ENCODE measurements at places on chromosomes 11 and 22.
A peak's percentile ranks its signal among the peaks of the same experiment; 100 is the strongest.

- DNase-seq = no peak
These were observed 24.0 kb downstream of the SMCO4 start for GRCh38 chr11:93519179-93519578.

GRCh38 chr11:46352063-46352841, 5.0 kb downstream of the DGKZ start:
- peak; percentile 52 for DNase-seq

DNA sequence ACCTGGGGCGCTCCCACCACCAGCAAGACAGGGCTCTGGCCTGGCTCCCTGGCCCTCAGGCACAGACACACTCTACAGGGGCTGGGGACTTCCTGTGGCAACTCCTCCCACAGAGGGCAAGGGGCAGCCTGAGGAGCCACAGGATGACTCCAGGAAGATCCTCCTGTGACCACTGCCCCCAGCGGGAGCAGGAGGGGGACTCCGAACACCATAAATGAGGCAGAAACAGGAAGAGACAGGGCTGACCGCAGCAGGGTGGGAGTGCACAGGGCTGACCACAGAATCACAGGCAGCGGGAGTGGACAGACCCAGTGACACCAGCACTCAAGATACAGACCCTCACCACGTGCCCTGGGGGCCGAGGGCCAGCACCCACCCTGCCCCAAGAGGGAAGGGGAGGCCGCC, 10.8 kb downstream of the ARAP1 start:
- DNase-seq = no peak

- no peak for DNase-seq
These were observed 1.1 kb upstream of the TRIM22 start for GRCh38 chr11:5688482-5688881.

- DNase-seq = no peak
These were observed 102.6 kb downstream of the ALX4 start for GRCh38 chr11:44207292-44207691.

DNA sequence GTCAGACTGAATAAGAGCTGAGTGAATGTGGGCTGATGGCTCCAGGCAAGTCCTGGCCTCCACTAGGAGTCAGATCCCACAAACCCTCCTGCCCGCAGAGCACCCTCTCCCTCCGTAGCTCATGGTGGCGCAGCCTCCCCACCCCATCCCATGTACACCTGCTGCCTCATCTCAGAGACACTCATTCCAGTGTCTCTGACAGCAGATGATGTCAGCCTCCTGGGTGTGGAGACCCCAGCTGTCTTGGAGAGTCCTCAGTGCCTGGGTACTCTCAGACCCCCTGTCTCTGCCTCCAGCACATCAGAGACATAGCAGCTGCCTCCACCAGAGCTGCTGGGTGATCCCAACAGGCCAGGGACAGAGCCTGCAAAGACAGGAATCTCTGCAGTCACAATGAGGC, 9.5 kb downstream of the IGLL5 start:
- DNase-seq = no peak

DNA sequence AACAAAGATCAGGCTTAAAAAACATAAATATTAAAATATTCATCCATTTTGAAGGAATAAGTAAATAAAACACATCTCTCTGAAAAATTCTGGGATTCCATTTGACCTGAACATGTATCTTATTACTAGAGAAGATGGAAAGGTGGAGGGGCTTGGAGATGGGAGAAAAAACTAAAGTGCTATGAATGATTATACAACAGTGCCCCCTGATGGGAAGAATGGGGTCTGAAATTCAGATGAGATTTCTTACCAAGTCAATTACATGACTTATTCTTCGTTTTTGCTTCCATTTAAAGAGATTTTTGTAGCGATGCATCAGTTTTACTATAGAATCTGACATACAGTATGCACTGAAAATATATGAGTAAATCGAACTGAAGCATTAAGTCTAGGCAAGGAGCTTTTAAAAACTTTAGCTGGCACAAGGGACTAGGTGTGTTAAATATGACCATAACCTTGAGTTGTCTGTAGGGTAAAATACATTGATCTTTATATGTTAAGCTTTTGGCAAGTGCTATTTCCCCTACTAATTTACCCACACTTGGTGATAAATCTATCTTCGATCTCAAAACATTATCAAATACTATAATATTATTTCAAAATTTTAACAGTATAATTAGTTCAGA, 718.8 kb downstream of the CNTN5 start:
- no peak for DNase-seq

GRCh38 chr11:93248602-93249001, 50.8 kb upstream of the SLC36A4 start:
- no peak for DNase-seq

DNA sequence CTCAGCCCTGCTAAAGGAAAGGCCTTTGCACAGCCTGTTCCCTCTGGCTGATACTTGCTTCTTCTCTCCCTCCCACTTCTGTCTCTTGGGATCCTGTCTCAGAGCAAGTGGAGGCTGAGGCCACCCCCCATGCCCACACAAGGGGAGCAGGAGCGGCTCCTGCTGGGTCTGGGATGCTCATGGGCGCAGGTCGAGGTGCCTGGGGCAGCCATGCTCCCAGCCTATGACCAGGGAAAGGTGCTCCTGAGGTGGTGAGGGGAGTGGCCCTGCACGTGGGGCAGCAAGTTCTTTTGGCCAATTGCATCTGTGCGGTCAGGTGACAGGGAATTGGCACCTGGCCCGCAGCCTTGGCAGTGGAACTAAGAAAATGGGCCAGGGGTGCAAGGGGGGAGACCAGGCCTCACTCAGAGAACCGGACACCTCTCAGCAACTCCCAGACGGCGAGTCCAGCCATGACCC, 1.5 kb downstream of the MAPK11 start:
- no peak for DNase-seq

- no peak for DNase-seq
These were observed 122.2 kb upstream of the CADM1 start for GRCh38 chr11:115626414-115626813.

- no peak for DNase-seq
These were observed 133.5 kb downstream of the COMMD9 start for GRCh38 chr11:36155770-36156160.

- no peak for DNase-seq
These were observed 7.1 kb upstream of the GAS2L1 start for GRCh38 chr22:29299136-29299900.

DNA sequence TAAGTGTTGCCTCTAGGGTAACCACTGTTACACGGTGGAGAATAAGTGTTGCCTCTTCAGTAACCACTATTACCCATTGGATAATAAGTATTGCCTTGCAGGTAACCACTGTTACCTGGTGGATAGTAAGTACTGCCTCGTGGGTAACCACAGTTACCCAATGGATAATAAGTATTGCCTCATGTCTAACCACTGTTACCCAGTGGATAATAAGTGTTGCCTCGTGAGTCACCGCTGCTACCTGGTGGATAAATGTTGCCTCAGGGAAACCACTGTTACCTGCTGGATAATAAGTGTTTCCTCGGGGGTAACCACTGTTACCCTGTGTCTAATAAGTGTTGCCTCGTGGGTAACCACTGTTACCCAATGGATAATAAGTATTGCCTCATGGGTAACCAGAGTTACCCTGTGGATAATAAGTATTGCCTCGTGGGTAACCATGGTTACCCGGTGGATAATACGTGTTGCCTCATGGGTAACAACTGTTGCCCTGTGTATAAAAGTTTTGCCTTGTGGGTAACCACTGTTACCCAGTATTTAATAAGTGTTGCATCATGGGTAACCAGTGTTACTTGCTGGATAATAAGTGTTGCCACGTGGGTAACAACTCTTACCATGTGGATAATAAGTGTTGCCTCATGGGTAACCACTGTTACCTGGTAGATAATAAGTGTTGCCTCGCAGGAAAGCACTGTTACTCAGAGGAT, 12.3 kb upstream of the NXPE4 start:
- DNase-seq = no peak

- DNase-seq = no peak
These were observed 35.0 kb upstream of the BDNF start for GRCh38 chr11:27735281-27735680.

GRCh38 chr11:70532066-70532440, 133.7 kb downstream of the CTTN start:
- no peak for DNase-seq

GRCh38 chr11:132072044-132072857, 701.8 kb downstream of the NTM start:
- no peak for DNase-seq

- no peak for DNase-seq
These were observed 3.3 kb downstream of the RBM4 start for GRCh38 chr11:66641834-66642233.

DNA sequence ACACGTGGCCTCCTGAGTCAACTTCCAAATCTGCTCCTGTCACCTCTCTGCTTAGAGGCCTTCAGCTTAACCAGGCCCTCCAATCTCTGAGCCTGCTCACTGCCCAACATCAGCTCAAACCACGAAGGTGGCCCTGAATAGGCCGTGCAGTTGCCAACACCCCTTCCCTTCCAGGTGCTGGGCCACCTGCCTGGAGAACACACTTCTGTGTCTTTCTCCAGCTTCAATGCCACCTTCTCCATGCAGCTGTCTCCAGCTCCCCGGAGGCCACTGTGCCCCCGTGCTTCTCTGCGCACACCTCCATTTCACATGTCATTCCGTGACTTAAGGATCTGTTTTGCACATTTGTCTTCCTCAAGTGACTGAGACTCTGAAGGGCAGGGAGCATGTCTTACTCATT, 5.3 kb downstream of the RELA start:
- no peak for DNase-seq

- no peak for DNase-seq
These were observed 176.5 kb downstream of the TENM4 start for GRCh38 chr11:79264284-79264683.

- no peak for DNase-seq
These were observed 42.9 kb downstream of the CBL start for GRCh38 chr11:119248750-119249670.

DNA sequence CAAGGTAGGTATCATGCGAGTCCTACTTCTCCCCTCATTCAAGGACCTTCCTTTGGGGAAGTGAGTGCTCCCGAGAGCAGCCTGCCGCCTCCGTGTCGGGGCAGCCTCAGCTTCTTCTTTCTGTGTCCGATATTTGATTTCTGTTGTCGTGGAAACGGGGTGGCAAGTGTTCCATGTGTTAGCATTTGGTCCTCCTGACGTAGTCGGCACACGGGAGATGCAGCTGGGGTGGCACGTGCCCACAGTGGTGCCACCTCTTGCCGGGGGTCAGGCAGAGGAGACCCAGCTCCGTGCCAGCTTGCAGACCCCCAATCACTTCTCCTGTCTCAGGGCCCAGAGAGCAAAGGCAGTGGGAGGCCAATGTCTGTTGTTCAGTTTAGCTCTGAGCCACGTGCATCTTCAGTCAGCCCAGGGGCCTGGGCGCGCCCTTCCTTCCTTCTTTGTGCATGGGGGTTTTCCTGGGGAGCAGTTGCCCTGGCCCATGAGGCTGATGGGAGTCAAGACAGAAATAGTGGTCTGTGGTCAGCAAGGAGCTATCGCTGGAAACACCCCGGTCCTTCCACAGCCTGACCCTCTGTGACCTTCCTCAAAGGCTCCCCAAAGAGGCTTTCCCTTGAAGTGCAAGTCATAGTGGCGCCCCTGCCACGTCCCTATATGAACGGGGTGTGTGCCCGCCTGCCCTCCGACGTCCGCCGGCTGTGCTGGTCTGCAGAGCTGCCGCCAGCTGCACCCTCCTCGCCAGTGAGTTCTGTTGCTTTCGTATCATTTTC, 44.5 kb downstream of the PARVB start:
- no peak for DNase-seq

GRCh38 chr11:26348776-26349175, 16.8 kb downstream of the ANO3 start:
- DNase-seq = no peak

- DNase-seq = no peak
These were observed 64.7 kb downstream of the SLC1A2 start for GRCh38 chr11:35354644-35355043.

GRCh38 chr11:19520681-19521080, 192.0 kb upstream of the NAV2 start:
- no peak for DNase-seq

DNA sequence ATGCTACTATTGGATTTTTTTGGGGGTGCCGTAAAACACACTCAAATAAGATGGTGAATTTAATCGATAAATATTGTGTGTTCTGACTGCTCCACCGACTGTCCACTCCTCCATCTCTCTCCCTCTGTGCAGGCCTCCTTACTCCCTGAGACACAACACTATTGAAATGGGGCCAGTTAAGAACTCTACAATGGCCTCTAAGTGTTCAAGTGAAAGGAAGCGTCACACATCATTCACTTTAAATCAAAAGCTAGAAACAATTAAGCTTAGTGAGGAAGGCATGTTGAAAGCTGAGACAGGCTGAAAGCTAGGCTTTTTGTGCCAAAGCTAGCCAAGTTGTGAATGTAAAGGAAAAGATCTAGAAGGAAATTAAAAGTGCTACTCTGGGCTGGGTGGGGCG, 156.7 kb downstream of the CTTN start:
- no peak for DNase-seq

DNA sequence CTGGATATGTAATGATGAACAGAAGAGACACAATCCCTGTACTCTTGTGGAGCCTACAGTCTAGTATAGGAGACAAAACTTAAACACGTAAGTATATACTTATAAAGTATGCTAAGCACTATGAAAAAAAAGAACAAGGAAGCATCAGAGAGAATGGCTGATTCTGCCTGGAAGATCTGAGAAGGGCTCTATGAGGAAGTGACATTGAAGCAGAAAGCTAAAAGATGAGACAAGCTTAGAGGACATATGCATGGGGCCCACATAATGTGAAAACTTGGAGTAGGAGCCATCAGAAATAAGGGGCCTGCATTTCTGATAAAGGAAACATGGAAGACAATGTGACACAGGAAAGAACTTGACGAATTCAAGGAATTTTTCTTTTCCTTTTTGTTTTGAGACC, 16.6 kb downstream of the SAA1 start:
- no peak for DNase-seq

- DNase-seq = no peak
These were observed 56.8 kb downstream of the CD6 start for GRCh38 chr11:61028135-61028729.

- DNase-seq = no peak
These were observed 78.6 kb downstream of the FAM168A start for GRCh38 chr11:73519266-73519665.

GRCh38 chr22:50583294-50583861, 729 bp upstream of the CHKB start:
- peak; percentile 95 for DNase-seq

DNA sequence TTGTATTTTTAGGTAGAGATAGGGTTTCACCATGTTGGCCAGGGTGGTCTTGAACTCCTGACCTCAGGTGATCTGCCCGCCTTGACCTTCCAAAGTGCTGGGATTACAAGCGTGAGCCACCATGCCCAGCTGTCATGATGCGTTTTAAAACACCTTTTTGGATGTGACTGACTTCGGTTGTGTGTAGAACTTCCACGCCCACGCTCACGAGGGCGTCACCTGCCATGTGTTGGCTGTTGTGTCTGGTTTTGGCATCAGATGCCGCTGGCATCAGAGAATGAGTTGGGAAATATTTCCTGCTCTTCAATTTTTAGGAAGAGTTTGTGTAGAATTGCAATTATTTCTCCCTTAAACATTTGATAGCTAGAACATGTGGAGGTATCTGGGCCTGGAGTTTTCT, 109.1 kb downstream of the KCNQ1 start:
- DNase-seq = no peak
